Pancreas (tissue), 10 donors: ENCODE measurements at places on chromosomes 1 and 21.

- no peak for DNase-seq
Measured at GRCh38 chr1:101025283-101025656, 314 bp downstream of the DPH5 start.

DNA sequence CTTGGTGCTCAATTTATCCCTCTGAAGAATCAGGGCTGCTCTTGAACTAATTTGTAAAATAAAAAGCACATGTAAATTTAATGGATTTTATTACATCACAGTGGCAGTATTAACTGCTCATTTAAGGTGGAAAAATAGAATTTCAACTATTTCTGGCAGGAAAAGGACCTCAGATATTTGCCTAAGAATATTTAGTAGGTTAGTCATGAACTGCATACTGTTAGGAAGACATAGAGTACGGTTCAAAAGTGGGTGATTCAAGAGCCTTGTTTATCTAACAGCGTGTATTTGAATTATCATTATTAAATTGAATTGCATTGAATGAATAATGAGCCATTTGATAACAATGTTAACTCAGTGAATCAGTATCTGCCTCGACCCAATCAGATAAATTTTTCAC lies 248.8 kb upstream of the PBX1 start:
- no peak for DNase-seq

DNA sequence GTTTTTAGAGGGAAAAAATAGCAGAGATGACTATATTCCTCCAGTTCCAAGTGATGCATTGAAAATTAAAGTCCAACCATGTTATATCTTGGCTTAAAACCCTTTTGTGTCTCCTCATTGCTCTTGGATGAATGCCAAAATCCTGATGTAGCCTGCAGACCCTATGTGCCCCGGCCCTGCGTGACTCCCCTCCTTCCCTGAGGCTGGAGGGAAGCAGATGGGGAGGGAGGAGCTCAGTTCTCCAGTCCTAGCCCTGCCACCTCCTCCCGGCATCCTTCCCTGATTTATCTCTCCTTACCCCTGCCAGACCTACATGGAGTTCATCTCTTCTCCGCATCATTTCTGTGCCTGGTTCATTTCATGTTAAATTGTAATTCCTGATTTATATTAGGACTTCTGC lies 397.4 kb downstream of the PTPRU start:
- DNase-seq, result no peak

- no peak for DNase-seq
Measured at GRCh38 chr1:174008979-174009378, 13.2 kb downstream of the RC3H1 start.

- DNase-seq, result no peak
Measured at GRCh38 chr1:63368131-63368530, 704 bp downstream of the ALG6 start.

DNA sequence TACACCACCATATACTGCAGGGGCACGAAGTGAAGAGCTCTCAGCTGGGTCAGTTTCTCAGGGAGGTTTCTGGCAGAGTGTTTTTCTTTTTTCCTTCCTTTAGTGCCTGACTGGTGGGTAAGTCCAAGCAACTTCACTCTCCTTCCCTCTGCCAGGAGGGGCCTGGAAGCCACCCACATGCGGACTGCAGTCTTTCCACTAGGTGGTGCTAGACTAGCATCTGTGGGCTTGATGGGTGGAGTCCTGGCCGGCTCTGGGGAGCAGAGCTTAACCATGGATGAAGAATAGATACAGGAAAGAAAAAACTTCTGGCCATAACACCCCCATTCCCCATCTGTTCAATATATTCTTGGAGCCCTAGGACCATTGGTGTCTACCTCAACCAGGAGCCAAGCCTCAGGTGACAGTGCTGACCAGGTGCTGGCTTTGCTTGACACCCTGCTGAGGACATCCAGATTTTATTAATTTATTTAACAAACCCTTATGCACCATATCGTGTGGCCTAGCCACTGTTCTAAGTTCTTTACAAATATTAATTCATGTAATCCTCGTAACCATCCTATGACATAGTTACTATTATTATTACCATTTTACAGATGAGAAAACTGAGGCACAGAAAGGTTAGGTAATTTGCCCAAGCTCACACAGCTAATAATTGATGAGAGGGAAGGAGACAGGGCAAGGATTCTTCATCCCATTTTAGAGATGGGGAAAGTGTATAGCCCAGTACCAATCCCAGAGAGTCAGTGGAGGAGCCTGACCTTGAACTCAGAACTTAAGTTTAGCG lies 126.7 kb upstream of the CSF3R start:
- DNase-seq, result peak; percentile 49

DNA sequence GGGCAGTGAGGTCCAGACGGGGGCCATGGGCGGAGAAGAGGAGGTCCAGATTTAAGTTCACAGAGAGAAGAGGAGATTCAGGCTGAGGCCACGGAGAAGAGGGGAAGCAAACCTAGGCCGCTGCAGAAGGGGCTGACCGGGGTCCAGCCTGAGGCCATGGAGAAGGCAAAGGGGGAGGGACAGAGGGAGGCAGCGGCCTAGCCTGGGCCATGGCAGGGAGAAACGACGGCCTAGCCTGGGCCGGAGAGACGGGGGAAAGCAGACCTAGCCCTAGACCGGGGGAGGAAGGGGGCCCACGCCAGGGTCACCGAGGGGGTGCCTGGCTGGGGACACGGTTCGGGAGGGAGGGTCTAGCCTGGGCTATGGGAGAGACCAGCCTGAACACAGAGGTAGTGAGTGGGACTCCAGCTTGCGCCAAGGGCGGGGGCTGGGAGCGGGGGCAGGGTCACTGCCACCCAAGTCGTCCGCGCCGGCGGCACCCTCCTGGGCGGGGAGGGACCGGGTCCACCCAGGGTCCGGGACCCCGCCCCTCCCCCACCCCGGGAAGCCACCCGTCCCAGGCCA lies 459 bp downstream of the CAPZB start:
- no peak for DNase-seq

GRCh38 chr1:159817276-159818041 lies 9.2 kb upstream of the SLAMF8 start:
- DNase-seq, result no peak

DNA sequence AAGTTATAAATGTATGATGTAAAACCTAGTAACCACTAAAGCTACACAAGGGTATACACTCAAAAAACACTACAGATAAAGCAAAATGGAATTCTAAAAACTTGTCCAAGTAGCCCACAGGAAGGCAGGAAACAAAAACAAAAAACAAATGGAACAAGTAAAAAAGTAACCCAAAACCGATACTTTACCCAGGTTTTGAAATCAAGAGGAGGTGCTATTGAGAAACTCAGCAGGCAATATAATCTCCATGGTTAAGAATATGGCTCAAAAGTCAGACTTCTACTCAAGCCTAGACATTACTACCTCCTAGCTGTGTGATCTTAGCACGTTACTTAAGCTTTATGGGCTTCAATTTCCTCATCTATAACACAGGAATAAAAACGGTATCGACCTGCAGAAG lies 13.3 kb downstream of the RBBP5 start:
- no peak for DNase-seq

DNA sequence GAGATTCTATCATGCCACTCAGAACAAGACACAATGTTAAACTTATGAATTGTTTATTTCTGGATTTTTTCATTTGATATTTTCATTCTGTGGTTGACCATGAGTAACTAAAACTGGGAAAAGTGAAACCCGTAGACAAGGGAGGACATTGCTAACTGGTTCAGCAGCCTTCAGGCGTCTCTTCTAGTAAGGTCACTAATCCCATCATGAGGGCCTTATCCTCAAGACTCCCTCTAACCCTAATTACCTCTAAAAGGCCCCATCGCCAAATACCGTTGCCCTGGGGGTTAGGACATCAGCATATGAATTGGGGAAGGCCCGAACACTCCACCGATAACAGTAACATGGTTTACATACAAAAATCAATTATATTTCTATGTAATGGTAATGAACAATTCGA lies 247.6 kb downstream of the TM2D1 start:
- DNase-seq, result no peak

DNA sequence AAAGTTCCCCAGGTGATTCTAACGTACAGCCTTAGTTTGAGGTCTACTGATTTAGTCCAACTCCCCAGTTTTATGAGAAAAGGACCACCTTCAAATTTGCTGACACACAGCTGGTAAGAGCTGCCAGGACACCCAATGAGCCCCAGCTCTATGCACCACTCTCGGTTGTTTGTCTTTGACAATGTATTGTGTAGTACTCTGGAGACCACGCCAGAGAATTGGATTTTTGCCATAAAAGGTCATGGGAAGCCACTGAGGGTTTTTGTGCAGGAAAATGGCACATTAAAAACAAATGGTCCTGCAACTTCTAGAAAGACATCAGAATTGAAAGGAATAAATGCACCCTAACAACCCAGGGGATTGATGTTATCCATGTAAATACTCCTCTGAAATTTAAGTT lies 7.1 kb upstream of the IER5 start:
- DNase-seq, result no peak

DNA sequence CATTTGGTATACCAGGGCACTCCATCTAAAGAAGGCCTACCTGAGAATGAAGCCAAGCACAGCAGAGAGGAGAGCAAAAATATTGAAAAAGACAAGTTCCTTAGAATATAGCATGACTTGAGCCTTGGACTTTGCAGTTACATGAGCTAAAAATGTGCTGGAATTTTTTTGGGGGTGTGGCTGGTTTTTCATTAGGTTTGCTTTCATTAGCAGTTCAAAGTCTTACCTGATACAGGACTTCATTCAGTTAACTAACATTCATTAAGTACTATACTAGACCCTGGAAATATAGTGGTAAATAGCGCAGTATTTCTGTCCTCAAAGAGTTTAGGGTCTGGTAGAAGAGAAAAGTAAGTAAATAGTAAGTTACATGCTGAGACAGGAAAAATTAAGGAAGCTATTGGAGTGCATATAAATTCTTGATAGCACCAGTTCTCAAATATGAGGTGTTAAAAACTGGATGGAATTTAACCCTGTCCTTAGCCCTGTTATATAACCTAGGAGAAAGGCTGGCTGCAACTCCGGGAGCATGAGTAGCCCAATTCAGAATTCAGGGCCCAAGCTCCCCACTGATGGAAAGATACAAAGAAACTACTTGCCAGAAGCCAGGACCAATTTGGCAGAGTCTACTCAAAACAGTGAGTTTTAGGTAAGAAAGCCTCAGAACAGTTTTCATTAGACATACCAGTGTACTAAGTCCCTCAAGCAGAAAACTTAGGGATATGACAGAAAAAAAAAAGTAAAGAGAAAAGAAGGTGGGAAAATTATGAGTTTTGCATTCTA lies 3.1 kb upstream of the DOCK7 start:
- no peak for DNase-seq

DNA sequence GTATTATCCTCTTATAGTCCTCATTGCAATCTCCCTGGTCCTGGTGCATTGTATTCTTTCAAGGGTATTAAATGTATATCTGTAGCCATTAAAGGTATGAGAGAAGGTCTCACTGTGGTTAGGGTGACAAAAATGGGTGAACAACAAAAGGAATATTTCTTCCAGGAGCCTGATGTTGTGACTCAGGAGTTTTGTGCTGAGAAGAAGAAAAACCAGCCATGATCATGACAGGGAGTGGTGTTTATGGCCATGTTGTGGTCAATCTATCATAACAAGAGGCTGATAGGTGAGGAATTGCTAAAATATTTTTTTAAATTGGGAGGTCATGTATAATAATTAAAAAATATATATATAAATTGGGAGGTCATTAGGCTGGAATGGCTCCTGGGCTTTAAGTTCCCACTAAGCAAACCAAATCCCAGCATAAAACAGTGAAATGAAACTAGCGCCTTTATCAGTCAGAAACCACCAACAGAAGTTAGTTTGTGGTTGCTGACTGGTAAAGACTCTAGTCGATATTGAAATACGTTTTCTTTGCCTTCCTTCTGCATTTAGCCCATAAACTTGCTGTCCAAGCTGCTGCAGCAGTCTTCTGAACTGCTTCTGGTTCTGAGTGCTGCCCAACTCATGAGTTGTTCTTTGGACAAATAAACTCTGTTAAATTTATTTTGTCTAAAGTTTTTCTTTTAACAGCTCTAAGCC lies 60.3 kb downstream of the TBX19 start:
- DNase-seq, result no peak

DNA sequence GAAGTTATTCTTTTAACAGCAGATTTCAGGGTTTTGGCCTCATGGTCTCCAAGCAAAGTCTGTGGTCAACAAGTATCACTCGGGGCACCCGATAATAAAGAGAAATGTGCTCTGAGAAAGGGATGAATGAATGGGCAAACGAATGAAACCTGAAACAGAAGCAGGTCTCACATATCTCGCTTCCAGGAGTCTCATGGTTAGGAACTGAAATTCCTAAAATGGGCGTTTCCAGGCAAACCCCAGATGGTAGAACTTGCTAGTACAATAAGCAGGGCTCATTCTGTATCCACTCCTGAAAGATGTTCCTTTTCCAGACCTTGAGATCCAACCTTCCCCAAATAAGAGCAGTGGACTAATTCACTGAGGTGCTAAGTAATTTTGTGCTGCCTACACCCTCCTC lies 87.2 kb downstream of the LAMC2 start:
- DNase-seq, result no peak

- no peak for DNase-seq
Measured at GRCh38 chr1:108199201-108199691, 897 bp downstream of the SLC25A24 start.

- DNase-seq, result peak; percentile 48
Measured at GRCh38 chr1:226064816-226065248, 2.3 kb downstream of the H3-3A start.

- DNase-seq, result no peak
Measured at GRCh38 chr1:30805304-30806003, 47.9 kb upstream of the LAPTM5 start.

DNA sequence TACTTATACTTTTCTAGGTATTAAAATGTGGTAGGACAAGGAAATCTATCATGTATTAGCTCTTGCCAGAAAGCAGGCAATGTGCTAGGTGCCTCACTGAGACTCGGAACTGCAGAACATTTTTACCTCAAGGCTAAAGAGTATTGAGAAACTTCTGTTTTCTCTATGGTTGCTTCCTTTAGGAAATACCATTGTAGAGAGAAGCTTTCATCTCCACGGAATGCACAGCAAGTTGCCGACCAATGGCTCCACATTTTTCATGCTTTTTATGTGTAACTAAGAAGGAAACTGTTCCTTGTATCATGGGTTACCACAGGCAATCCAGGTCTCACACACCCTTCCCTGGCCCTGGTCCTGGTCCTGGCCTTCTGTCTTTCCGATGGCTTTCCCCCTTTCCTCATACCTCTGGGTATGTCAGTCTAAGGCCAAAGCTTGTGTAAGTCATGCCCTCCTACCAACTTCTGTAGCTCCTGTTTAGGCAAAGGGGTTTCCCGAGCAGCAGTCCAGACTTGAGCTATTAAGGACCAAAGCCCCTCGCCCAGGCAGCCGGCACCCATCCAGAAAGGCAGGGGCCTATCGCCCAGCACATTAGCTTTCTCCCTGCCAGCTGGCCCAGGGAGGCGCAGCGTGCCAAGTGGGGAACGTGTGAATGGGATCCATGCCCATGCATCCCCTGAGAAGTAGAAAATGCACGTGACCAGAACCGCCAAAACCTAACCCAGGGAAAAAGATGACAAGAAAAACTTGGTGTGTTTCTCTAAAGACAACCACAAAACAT lies 225.0 kb downstream of the PBX1 start:
- no peak for DNase-seq

- no peak for DNase-seq
Measured at GRCh38 chr1:119653839-119654170, 5.7 kb upstream of the ZNF697 start.

GRCh38 chr1:56457756-56458375 lies 121.5 kb downstream of the PLPP3 start:
- DNase-seq, result no peak

- no peak for DNase-seq
Measured at GRCh38 chr1:213003256-213003655, 12.4 kb downstream of the ANGEL2 start.
